Lung (tissue), 17 donors: ENCODE measurements at places on chromosomes 13 and 19.
A peak's percentile ranks its signal among the peaks of the same experiment; 100 is the strongest.

DNA sequence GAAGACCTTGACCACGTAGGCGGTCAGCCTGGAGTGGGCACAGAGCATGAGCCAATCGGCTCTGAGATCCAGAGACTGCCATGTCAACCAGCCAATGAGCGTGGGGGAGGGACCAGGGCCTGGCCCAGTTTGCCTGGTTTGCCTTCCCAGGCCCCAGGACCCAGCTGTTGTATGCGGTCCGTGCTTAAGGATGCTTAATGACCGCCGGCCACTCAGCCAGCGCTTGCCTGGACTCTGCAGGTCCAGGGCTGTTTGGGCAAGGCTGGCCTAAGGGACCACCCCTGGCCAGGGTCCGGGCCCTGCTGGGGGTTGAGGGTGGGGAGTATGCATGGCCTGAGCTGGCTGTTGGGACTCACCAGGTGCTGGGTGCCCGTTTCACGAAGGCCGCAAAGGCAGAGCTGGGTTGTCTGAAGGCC lies 23.1 kb upstream of the TNFSF14 start:
- no peaks in the 10 kb centered on the region for H3K27me3 ChIP-seq
- no peak overlapping the region for H3K27ac ChIP-seq
- no peak overlapping the region for H3K4me3 ChIP-seq
- H3K36me3 ChIP-seq = no peaks in the 10 kb centered on the region
- DNase-seq = no peak
- H3K4me1 ChIP-seq = no peaks in the 10 kb centered on the region

- no peaks in the 10 kb centered on the region for H3K36me3 ChIP-seq
- peak within 1 kb of the TSS; percentile 62 for H3K4me3 ChIP-seq
- DNase-seq = peak; percentile 90
Measured at GRCh38 chr19:11355160-11356073, at the start of gene PLPPR2. Gene PLPPR2 (plus strand): TSS chr19:11355432. CDS start chr19:11357674, 2,242 bp downstream.

GRCh38 chr19:4594201-4594600 lies 34.7 kb upstream of the SEMA6B start:
- no peak overlapping the region for H3K4me3 ChIP-seq
- H3K27ac ChIP-seq = no peak overlapping the region
- no peak for DNase-seq
- peaks cover 13% of the 10 kb centered on the region for H3K27me3 ChIP-seq

DNA sequence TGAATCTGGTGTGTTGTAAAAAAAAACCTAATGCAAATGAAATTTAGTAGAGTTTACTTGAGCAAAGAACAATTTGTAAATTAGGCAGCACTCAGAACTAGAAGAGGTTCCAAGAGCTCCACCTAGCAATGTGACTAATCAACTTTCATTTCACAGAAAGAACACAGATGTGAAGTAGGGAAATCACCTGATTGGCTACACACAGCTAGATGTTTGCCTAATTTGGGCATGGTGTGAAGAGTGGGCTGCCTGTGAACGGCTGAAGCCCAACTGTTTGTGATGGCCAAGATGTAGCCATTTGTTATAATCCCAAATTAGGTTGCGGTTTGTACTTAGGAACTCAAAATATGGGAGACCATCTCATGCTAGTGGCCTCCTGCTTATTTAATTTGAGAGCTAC lies 724.4 kb upstream of the SLITRK5 start:
- no peak overlapping the region for H3K4me3 ChIP-seq
- H3K36me3 ChIP-seq = no peaks in the 10 kb centered on the region
- no peaks in the 10 kb centered on the region for H3K27me3 ChIP-seq

- H3K4me1 ChIP-seq = peaks cover under 1% of the 10 kb centered on the region
- H3K36me3 ChIP-seq = peaks cover 46% of the 10 kb centered on the region
- DNase-seq = no peak
- H3K27me3 ChIP-seq = no peaks in the 10 kb centered on the region
- H3K27ac ChIP-seq = no peak overlapping the region
Measured at GRCh38 chr19:16207063-16207462, 9.4 kb downstream of the AP1M1 start.

GRCh38 chr13:35530581-35530980 lies 54.1 kb upstream of the MAB21L1 start:
- no peaks in the 10 kb centered on the region for H3K27me3 ChIP-seq
- H3K4me3 ChIP-seq = no peak overlapping the region
- DNase-seq = no peak
- H3K4me1 ChIP-seq = no peaks in the 10 kb centered on the region
- H3K36me3 ChIP-seq = no peaks in the 10 kb centered on the region

DNA sequence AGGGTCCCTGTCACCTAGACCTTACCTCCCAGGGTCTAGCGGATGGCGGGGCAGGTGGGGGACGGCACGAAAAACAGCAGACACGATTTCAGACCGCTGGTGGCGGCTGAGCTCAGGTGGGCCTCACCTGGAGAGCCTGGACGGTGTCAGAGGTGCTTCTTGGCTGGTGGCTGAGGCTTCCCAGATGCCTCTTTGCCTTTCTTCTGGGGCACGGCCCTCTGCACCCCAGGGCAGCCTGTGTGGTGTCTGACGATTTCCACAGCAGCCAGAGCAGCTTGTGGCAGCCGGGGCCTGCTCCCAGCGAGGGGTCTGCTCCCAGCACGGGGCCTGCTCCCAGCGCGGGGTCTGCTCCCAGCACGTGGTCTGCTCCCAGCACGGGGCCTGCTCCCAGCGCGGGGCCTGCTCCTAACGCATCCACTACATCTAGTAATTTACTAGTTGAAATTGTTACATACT lies 66.7 kb downstream of the ATP11A start:
- no peak for DNase-seq
- no peaks in the 10 kb centered on the region for H3K27me3 ChIP-seq
- peaks cover 9% of the 10 kb centered on the region for H3K4me1 ChIP-seq
- H3K36me3 ChIP-seq = no peaks in the 10 kb centered on the region
- H3K27ac ChIP-seq = no peak overlapping the region

- no peak for DNase-seq
- H3K36me3 ChIP-seq = no peaks in the 10 kb centered on the region
- no peak overlapping the region for H3K27ac ChIP-seq
Measured at GRCh38 chr13:91889641-91890040, 491.2 kb downstream of the GPC5 start.

GRCh38 chr19:33456076-33456844 lies 65.3 kb downstream of the PEPD start:
- H3K27me3 ChIP-seq = no peaks in the 10 kb centered on the region
- no peak for DNase-seq
- H3K36me3 ChIP-seq = peaks cover 16% of the 10 kb centered on the region
- no peak overlapping the region for H3K27ac ChIP-seq

DNA sequence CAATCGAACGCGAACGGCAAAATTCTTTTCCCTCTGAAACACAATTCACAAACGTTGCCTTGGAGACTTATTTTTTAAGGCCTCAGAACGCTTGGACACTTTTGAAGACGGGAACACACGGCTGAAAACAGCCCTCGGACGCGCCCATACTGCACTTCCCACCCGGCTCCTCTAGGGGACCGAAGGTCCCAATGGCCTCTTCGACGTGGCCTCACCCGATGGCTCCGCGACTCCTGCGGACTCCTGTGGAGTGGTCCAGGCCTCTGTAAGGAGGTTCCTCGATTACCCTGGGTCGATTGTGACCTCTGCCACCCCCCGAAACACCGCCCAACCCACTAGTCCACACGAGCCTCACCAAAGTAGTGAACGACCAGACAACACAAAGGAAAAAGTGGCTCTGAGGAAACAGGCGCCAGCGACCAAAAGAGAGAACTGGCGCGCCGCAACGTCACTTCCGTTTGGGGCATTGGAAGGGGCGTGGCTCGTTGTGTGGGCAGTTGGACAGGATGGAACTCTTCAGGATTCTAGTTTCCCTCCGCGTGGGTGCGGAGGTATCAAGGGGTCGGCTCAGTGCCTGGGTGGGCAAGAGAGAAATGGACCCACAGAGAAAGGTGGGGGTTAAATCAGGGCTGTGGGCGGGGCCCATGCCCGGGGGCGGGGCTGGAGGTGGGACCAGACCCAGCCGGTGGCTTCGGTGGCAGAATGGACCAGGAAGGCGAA lies at the start of gene ZNF560:
TSS of gene ZNF560 (minus strand) at position 434 of the 720 bp plus-strand sequence. CDS start 23,303 bp downstream, outside the sequence.
- H3K27me3 ChIP-seq = no peaks in the 10 kb centered on the region
- no peaks in the 10 kb centered on the region for H3K4me1 ChIP-seq
- no peaks in the 10 kb centered on the region for H3K36me3 ChIP-seq
- H3K4me3 ChIP-seq = no peak within 1 kb of the TSS

GRCh38 chr19:840519-841206 lies at the start of gene PRTN3:
Gene PRTN3 (plus strand): TSS chr19:840999. CDS start chr19:841009, 10 bp downstream.
- no peaks in the 10 kb centered on the region for H3K36me3 ChIP-seq
- no peaks in the 10 kb centered on the region for H3K27me3 ChIP-seq
- DNase-seq = no peak
- H3K4me1 ChIP-seq = peaks cover 6% of the 10 kb centered on the region
- no peak within 1 kb of the TSS for H3K4me3 ChIP-seq

- peak; percentile 13 for DNase-seq
- no peaks in the 10 kb centered on the region for H3K36me3 ChIP-seq
- H3K27me3 ChIP-seq = peaks cover 5% of the 10 kb centered on the region
- H3K27ac ChIP-seq = no peak overlapping the region
Measured at GRCh38 chr19:12825254-12826131, 8.9 kb downstream of the RTBDN start.

- no peaks in the 10 kb centered on the region for H3K36me3 ChIP-seq
- H3K27me3 ChIP-seq = no peaks in the 10 kb centered on the region
- H3K4me3 ChIP-seq = no peak overlapping the region
- H3K27ac ChIP-seq = no peak overlapping the region
- no peaks in the 10 kb centered on the region for H3K4me1 ChIP-seq
- DNase-seq = no peak
Measured at GRCh38 chr13:42651936-42652641, 78.1 kb downstream of the TNFSF11 start.

- no peak overlapping the region for H3K27ac ChIP-seq
- no peak overlapping the region for H3K4me3 ChIP-seq
- no peak for DNase-seq
- no peaks in the 10 kb centered on the region for H3K27me3 ChIP-seq
- no peaks in the 10 kb centered on the region for H3K4me1 ChIP-seq
Measured at GRCh38 chr19:49614096-49614833, 23.3 kb downstream of the PRR12 start.

GRCh38 chr19:58559275-58560006 lies 1.0 kb upstream of the UBE2M start:
- H3K4me1 ChIP-seq = peaks cover 32% of the 10 kb centered on the region
- H3K27ac ChIP-seq = peak overlapping the region; percentile 99
- H3K36me3 ChIP-seq = no peaks in the 10 kb centered on the region
- peaks cover 20% of the 10 kb centered on the region for H3K27me3 ChIP-seq
- peak overlapping the region; percentile 72 for H3K4me3 ChIP-seq

GRCh38 chr13:24540236-24541126 lies 27.9 kb upstream of the PARP4 start:
- no peak overlapping the region for H3K27ac ChIP-seq
- H3K4me1 ChIP-seq = no peaks in the 10 kb centered on the region
- H3K36me3 ChIP-seq = no peaks in the 10 kb centered on the region
- H3K27me3 ChIP-seq = no peaks in the 10 kb centered on the region
- no peak overlapping the region for H3K4me3 ChIP-seq

DNA sequence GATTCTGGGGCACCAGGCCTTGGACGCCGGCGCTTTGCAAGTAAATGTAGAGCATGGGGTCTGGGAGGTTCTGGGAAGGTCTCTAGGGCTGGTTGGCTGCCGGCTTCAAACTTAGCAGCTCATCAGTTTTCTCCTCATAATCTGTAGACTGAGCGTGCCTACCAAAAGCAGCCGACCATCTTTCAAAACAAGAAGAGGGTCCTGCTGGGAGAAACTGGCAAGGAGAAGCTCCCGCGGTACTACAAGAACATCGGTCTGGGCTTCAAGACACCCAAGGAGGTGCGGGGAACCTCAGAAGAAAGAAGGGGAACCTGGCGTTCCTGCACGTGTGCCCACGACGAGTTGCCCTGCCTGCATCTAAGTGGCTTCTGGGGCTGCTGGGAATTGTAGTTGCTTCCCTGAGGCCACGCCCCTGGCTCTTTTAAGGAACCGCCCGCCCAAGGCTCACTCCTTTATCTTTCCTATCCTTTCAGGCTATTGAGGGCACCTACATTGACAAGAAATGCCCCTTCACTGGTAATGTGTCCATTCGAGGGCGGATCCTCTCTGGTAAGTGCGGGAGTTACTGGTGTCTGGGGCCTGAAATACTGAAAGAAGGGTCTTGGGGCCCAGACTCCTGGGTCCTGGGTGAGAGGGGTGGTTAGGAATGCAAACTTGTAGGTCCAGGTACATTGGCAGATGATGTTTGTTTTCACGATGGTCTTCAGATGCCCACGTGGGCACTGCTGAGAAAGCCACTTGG lies 984 bp downstream of the RPS11 start:
- DNase-seq = peak; percentile 46
- peaks cover 10% of the 10 kb centered on the region for H3K4me1 ChIP-seq
- peaks cover 12% of the 10 kb centered on the region for H3K36me3 ChIP-seq
- H3K4me3 ChIP-seq = peak overlapping the region; percentile 72
- peak overlapping the region; percentile 86 for H3K27ac ChIP-seq

- no peaks in the 10 kb centered on the region for H3K36me3 ChIP-seq
- no peaks in the 10 kb centered on the region for H3K27me3 ChIP-seq
- H3K4me3 ChIP-seq = no peak overlapping the region
- no peak overlapping the region for H3K27ac ChIP-seq
Measured at GRCh38 chr13:97515643-97516042, 81.7 kb downstream of the RAP2A start.

DNA sequence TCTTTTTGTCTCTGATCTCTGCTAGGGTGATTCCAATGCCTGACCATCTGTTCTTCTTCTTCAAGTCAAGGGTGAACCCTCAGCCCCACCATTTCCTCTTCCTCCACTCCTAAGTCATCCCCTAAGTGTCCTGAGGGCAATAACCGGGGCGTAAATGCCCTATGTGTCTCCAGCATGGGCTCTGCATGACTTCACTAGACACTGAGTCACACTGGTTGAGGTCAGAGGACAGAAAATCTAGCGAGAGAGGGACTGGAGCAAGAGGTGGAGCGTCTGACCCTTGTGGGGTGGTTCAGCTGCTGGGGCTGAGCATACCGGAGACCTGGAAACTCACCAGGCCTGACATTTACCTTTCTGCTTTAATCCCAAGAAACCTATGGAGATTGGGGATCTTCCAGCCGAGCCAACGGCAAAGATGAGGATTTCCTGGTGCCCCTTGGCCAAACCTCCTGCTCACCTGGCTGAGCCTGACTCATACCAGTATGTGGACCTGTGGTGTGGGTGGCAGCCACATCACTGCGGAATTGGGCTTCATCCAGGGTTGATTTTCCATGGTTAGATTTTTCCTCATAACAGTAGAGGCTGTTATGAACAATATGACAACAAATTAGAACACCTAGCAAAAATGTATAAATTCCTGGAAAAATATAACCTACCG lies 26.9 kb downstream of the SCGB2B2 start:
- no peaks in the 10 kb centered on the region for H3K36me3 ChIP-seq
- no peak overlapping the region for H3K27ac ChIP-seq
- no peak overlapping the region for H3K4me3 ChIP-seq
- DNase-seq = no peak
- H3K4me1 ChIP-seq = peaks cover 3% of the 10 kb centered on the region

DNA sequence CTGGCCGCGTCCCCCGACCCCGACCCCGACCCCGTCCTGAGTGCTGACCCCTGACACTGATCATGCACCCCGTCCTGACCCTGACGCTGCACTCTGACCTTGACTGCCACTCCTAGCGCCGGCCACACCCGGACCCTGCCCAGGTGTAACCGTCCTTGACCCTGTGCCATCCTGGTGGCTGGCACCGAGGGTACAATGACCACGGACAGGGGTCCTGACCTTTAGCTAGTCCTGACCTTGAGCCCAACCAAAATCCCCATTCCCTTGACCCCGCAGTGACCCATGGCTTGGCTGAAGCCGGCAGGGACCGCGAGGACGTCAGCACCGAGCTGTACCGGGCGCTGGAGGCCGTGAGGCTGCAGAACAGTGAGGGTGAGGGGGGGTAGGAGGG lies 25.9 kb downstream of the CLEC4M start:
- no peaks in the 10 kb centered on the region for H3K36me3 ChIP-seq
- H3K27ac ChIP-seq = no peak overlapping the region
- DNase-seq = no peak

GRCh38 chr19:12685831-12686230 lies 2.0 kb upstream of the GNG14 start:
- H3K27ac ChIP-seq = no peak overlapping the region
- no peaks in the 10 kb centered on the region for H3K4me1 ChIP-seq
- no peak overlapping the region for H3K4me3 ChIP-seq
- H3K27me3 ChIP-seq = no peaks in the 10 kb centered on the region
- H3K36me3 ChIP-seq = no peaks in the 10 kb centered on the region
